ENCODE measurements at places on chromosomes 4 and X.

DNA sequence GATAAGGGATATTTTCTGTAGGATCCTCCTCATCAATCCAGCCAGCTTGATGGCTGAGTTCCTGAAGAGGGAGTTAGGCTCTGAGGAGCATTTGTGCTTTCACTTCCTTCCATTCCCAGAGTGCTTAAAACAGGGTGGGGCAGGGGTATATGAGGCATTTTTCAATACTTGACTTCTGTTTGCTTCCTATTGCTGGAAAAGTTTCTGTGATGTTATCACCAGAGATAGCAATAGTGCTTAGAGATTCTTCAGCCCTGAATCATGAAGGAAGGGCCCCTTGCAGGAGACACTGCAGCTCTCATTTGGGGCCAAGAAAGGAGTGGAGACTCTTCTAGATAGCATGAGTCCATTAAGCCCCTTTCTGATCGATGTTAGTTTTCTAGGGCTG is 166.7 kb upstream of the RPS6KA3 start:
- DNase-seq, result no peak

DNA sequence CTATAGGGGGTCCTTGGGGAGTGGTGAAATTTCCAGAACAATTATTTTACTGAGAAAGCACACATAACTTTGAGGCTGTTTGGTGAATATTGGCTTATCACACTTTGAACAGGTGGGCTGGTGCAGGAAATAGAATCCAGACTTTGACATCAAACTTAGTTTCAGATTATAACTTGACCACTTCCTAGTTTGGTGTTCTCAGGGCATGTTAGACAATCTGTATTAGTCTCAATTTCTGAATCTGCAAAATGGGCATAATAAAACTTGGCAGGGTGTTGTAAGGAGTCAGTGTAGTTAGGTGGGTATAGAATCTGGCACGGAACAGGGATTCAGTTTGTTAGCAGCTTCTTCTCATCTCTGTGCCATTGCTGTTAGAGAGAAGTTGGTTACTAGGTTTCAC is 43.3 kb upstream of the MBNL3 start:
- no peak for DNase-seq

GRCh38 chr4:704971-705277 is 708 bp upstream of the PCGF3 start:
- DNase-seq, result no peak

- no peak for DNase-seq
Measured at GRCh38 chr4:138866314-138866713, 149.3 kb upstream of the NOCT start.

DNA sequence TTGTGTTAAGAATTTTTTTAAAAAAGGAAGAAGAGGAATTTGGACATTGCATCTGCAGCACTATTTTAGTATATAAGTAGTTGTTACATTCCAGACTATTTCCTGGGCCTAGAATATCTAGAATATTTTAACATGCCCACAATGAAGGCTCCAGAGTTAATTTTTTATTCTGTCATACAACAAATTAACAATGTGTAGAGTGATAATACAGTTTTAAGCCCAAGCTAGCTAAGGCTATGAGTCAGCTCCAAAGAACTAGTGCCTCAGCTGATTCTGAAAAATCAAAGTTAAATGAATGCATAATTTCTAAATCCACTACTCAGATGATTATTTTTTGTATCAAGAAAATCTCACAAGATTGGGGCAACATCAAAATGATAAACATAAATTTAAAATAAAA is 231.4 kb downstream of the PRDM5 start:
- no peak for DNase-seq

DNA sequence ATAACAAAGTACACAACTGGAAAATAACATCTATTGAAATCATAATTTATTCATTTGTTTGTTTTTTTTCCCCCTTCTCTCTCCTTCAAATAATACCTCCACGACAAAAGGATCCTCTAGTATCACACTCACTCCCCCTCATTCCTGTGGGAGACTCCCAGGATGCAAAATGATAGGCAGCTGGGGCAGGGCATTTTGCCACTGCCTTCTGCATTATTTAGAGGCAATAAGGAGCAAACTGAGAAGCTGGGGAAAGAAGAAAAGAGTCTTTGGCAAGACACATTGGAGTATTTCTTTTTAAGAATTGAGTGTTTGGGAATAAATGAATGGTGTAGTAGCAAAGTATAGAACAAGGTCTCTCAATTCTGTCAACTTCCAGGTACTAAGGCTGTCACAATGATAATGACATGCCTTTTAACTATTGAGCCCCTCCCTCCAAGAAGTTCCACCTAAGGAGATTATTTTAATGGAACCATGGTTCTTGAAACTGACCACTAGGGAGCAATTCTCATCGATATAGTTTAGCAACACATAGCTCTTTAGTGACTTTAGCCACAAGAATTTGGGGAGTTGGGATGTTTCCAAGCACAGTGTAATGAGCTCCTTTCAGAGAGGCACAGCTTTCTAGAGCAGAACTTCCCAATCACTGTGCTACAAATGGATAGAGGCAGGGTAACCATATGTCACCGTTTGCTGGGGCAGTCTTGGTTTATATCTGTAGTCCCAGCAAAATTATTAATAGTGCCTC is 303.3 kb downstream of the FRMPD4 start:
- DNase-seq, result no peak

DNA sequence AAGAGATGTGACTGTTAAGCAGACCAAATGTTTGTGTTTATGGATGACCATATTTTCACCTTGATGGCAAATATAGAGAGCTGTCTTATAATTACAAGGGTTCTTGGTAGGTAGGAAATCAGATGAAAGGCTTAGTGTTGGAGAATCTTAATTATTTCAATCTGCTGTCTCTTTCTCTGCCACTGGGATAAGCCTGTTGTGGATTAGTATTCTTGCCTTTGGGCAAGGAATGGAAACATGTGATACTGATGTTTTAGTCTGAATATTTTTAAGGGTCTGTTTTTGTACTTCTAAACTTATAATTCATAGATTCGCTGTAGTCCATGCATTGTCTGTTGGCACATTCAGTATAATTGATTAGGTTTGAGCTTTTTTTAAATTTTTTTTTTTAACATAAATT is 23.7 kb upstream of the NUDT6 start:
- DNase-seq, result no peak

DNA sequence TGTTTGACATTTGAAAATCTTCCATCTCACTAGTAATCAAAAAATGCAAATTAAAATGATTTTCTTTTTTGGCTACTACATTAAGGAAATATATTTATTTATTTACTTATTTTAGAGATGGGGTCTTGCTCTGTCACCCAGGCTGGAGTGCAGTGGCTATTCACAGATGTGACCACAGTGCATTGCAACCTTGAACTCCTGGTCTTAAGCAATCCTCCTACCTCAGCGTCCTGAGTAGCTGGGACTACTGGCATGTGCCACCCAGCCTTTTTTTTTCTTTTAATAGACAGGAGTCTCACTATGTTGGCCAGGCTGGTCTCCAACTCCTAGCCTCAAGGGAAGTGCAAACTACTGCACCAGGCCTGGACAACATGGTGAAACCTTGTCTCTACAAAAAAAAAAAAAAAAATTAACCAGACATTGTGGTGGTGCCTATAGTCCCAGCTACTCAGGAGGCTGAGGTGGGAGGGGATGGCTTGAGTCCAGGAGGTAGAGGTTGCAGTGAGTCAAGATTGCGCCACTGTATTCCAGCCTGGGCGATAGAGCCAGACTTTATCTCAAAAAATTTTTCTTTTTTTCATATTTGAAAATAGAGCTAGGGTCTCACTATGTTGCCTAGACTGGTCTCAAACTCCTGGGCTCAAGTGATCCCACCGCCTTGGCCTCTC is 4.4 kb upstream of the SMIM14 start:
- no peak for DNase-seq
